GM23248 (cell line): ENCODE measurements at places on chromosomes 5 and 9. TPM values are rescaled to one million over a fixed set of nuclear protein-coding genes. Genes with fewer than 3 reads are reported as not detected.

Gene CCDC127
- total RNA-seq = 6.3 and 7.5 TPM in 2 replicates

GRCh38 chr5:94551858-94552257, 66.5 kb downstream of the KIAA0825 start:
- DNase-seq = no peak

- no peak for DNase-seq
These were observed 157.0 kb upstream of the SMIM23 start for GRCh38 chr5:171628633-171628974.

- no peak for DNase-seq
These were observed 64.9 kb downstream of the CCNH start for GRCh38 chr5:87347841-87348240.
